ENCODE measurements at places on chromosomes 12 and 14. TPM values are rescaled to one million over a fixed set of nuclear protein-coding genes. Genes with fewer than 3 reads are reported as not detected.

DNA sequence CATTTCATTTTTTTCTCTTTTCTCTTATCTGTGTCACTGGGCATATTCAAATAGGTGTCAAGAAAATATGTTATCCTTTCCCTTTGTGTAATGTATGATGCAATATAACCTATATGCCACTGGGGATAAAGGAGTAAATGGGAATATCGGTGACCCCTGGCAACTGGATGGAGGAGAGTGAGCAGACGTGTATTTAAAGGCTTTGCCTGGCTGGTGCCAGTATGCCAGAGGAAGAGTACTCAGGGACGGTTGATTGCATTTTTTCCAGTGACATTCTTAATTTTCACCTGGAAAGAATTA is 12.0 kb upstream of the STXBP6 start:
- no peak for DNase-seq

The TAS2R9 gene
- total RNA-seq = not detected

DNA sequence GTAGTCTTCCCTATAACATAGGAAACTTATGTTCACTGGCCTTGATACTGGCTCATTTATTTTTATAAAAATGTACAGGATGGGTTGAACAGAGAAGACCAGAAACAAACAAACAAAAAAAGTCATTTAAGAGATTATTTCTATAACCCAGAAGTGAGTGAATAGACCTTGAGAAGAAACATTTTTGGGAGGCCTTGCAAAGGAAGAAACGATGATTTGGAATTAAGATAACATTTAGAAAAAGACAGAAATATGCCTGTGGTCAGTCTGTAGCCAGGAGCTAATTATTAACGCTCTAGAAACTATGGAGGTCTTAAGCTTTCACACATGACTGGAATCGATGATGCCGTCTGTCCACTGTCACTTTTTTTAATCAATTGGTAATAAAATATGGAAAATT is 264.0 kb downstream of the EGLN3 start:
- DNase-seq = no peak

The CIROP gene
- not detected for total RNA-seq

GRCh38 chr12:68334132-68334531 is 2.0 kb upstream of the MDM1 start:
- no peak for DNase-seq
